ENCODE measurements at places on chromosomes 11 and 22. TPM values are rescaled to one million over a fixed set of nuclear protein-coding genes. Genes with fewer than 3 reads are reported as not detected.

GRCh38 chr22:45308391-45308956, 1.3 kb upstream of the FAM118A start:
- DNase-seq: no peak

- DNase-seq: no peak
These were observed 324.2 kb downstream of the TMEM135 start for GRCh38 chr11:87361891-87362290.

DNA sequence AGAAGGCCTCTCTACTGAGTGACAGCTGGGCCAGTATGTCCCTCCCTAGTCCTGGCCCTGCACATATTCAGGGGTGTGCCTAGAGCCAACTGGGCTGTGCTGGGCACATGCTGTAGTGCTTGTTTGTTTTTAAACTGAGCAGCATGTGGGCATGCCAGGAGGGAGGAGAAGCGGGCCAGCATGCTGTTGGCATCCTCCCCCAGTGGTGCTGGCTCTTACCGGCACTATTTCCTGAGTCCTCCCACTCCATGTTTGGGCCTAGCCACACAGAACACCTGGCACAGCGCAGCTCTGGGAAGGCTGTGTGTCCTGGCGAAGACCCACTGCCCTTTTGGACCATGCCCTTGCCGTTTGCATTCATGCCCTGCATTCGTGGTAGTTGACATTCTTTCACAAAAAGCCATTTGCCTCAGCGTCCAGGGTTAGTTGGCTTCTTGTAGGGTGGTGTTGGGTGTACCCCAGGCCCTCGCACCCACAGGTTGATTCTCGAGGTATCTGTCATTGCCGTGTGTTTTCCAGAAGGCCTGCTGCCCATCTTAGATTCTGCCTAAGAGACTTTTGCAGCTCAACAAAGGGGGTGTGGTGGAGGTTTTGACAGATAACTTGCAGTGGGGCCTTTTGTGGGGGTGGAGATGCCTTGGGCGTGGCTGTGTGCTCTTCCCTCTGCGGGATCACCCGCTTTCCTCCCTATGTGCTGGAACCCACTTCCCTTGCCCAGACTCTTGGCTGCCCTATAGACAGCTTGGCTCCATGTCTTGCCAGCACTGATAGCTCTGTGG, 13.6 kb downstream of the DGCR8 start:
- no peak for DNase-seq

GRCh38 chr22:22080270-22080669, 97.7 kb upstream of the TOP3B start:
- no peak for DNase-seq

DNA sequence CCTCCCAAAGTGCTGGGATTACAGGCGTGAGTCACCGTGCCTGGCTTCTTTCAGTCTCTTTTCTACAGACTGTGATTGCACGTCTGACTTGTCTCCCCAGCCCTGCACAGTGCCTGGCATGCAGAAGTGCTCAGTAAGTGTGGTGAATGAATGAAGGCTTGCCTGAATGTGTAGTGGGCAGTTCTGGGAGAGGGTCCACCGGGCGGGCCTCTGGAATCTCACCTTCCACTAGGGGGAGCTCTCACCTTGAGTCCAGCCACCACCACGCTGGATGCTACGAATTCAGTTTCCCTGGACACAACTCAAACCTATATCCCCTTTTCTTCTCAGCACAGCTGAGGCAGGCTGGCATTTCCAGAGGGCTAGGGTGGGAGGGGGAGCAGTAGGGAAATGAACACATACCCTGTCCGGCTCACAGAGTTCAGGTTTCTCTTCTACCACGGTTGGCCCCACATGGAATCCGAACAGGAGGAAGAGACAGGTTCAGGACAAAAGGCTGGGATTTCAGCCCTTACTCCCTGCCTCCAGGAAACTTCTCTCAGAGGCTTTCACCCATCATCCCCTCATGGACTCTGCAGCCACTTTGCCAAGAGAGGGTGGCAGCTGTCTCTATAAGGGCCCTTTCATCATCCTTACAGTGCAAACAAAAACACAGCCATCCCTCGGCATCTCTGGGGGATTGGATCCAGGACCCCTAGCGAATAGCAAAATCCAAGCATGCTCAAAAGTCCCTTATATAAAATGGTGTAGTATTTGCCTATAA, 86.8 kb downstream of the NECTIN1 start:
- DNase-seq: peak; percentile 45

MS4A4A gene
- total RNA-seq: 0.51 TPM

- DNase-seq: no peak
These were observed 132.5 kb downstream of the HIPK3 start for GRCh38 chr11:33389635-33390034.

DNA sequence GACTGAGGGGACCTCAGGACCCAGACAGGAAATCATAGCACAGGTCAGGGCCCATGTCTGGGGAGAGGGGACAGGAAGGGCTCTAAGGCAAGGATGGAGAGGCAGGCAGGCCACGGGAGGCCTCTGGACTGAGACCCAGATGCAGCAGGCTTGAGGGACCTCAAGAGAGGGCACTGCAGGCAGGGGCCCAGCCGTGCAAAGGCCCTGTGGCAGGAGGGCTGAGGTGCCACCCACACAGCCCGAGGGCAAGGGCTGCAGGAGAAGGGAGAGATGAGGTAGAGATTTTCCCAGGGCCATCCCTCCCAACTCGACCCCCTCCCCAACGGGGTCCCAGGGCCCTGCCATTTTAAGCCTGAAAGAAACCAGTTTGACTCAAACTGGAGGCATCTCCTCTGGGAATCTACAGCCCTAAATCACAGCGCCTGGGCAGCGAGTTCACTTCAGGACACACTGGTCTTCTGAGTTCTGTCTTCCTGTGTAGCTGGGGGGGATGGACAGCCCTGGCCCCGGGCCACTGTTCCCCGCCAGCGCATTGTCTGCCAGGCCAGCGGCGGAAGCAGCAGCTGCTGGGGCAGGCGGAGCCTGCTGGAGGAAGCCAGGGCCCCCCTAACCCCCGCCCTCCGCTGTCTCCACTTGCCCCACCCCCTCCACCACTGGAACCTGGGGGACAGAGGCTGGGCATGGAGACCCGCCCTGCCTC, 20.3 kb upstream of the WNT7B start:
- DNase-seq: no peak

GRCh38 chr22:19933341-19934241, 8.0 kb upstream of the COMT start:
- no peak for DNase-seq

OR51E2 gene
- not detected for total RNA-seq

- DNase-seq: no peak
These were observed 2.3 kb downstream of the MMP11 start for GRCh38 chr22:23774922-23775436.

GRCh38 chr11:118008271-118008911, 22.2 kb downstream of the IL10RA start:
- no peak for DNase-seq

DNA sequence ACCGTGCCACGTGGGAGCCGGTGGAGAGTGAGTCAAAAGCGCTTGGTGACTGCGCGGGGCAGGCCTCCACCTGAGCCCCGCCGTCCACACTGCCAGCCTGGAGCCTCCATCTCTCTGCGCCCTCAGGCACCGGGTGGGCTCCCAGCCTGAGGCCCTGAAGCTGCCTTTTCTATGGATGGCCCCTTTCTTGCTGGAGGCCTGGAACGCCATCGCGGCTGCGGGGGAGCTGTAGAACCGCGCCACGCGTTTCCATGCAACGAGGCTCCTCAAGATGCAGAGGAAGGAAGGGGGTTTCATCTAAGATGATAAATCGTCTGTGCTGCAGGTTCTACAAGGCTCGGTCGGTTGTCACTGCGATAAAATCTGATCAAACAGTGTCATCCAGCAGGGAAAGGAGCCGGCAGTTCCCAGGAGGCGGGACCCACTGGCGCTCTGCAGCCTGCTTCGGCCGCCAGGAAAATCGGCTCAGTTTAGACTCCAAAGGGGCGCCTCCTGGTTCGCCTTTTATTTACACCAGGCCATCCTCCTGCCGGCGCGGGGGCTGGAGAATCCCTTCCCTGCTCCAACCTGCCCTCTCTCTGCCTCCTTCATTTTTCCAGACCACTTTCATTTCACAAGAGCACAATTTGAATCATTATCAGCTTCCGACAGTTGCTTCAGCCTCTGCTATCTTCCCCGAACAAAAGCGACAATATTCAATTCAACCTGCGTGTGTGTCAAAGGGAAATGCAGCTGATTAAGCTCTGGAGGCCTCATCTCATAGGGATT, 624.4 kb downstream of the BRD1 start:
- no peak for DNase-seq

OR8A1 gene
- not detected for total RNA-seq

- DNase-seq: no peak
These were observed 4.4 kb upstream of the SREBF2 start for GRCh38 chr22:41828516-41828915.

- DNase-seq: no peak
These were observed 446.4 kb upstream of the CADM1 start for GRCh38 chr11:115950660-115951059.

FGF19 gene
- total RNA-seq: not detected

DNA sequence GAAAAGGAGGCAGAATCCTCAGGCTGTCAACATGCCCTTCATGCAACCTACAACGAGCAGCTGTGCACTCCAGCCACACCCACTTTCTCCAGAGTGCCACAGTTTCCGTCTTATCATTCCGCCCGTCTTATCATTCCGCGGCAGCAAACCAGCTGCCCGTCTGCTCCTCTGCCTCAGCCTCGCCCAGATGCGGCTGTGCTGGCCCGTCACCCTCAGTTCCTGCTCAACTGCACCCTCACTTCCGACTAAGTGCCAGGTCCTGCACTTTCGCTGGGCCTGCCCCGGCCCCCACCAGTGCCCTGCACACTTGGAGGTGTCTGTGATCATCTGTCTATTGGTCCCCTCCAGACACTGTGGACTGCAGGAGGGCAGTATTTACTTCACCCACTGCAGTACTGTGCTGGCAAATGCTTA, 43.7 kb downstream of the MICAL3 start:
- peak; percentile 66 for DNase-seq

SORL1 gene
- total RNA-seq: 414 TPM

DNA sequence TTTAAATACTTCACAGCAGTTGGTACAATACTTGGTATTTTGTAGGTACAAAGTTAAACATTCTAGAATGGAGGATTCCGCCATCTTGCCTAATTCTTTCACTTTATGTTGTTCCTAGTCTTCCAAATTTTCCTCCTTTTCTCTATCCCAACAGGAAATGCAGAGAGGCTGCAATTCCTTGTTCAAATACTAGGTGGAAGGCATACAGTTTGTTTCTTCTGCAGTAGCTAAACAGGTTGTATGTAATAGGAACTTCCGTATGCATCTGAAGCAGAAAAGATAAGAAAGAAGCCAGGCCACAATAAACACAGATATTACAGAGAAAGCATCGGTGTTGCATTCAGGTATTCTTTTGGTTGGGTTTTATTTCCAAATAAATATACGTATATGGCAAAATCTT, 186.4 kb upstream of the MTMR2 start:
- DNase-seq: no peak

- DNase-seq: no peak
These were observed 72.1 kb downstream of the AMOTL1 start for GRCh38 chr11:94840209-94840608.

DNA sequence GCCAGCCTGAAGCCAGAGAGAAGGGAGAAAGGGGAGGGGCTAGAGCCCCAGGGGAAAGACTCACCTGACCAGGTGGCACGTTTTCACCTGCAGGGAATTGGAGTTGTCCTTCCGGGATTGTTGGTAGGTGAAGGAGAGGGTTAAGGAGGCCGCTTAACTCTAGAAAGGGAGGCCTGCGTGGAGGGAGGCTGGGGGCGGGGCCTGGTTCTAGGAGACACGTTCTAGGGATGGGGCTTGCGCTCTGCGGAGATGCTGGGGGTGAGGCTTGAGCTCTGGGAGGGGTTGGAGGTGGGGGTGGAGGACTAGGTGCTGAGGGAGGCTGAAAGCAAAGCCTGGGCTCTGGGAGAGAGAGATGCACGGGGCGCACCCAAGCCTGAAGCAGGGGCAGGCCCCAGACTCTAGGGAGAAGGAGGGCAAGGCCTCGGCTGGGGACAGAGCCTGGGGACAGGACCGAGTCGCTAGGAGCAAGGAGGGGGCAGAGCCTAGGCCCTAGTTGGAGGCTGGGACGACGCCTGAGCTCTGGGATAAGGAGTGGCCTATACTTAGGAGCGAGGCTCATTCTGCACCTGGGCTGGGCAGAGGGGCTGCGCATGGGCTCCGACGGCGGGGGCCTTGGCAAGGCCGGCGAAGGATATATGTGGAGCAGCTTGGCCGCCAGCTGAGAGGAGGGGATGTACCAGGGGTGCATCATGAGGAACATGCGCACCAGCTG, 2.4 kb downstream of the RASGRP2 start:
- no peak for DNase-seq

PEX26 gene
- 35.4 TPM for total RNA-seq

DSCAML1 gene
- total RNA-seq: 1.3 TPM

OR52I2 gene
- not detected for total RNA-seq

TBC1D22A gene
- 141 TPM for total RNA-seq

DNA sequence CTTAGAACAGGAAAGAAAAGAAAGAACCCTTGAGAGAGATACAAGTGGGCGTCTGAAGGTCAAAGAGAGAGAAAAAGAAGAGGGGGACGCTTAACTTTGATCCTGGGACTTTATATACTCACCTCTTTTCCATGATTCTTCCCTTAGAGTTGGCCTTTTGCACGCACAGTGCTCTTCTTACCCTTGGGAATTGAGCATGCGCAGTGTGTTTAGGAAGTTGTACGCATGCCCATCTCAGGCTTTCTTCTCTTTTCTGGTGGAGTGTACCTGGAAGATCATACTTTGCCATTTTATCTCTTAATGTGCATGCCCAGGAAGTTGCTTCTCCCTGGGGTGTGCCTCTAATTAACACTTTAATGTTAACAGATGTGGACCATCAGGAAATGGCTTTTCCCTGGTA, 229.6 kb upstream of the ANO3 start:
- no peak for DNase-seq

OR8D4 gene
- not detected for total RNA-seq

DNA sequence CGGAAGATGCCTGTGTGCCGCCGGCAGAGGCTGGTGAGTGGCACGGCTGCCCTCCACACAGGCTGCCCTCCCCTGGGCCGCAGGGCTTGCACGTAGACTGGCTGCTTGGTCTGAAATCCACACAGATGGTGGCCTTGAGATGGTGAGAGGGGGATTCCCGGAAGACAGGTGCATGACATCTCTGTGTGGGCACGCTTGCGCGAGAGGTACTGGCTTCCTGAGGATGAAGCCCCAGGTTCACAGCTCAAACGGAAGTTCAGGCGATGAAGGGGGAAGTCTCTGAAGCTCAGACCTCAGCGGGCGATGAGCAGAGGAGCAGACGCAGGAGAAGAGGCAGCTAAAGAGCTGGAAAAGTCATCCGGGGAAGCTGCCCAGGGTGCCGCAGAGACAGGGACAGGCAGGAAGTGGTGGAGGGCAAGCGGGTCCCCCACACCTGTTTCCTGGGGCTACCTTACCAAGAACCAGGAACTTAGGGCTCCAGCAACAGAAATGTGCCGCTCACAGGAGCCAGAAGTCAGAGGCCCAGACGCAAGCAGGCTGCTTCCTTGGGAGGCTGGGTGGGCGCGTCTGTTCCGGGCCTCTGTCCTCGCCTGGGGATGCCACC, 7.2 kb downstream of the CRELD2 start:
- peak; percentile 96 for DNase-seq

FBXO3 gene
- 34.3 TPM for total RNA-seq

- no peak for DNase-seq
These were observed 14.8 kb downstream of the PIWIL4 start for GRCh38 chr11:94581926-94582325.

All from B cell (primary cell).